ENCODE measurements at places on chromosomes 16 and 17.
A peak's percentile ranks its signal among the peaks of the same experiment; 100 is the strongest.

GRCh38 chr16:16868727-16869126 is 489.8 kb downstream of the NPIPA7 start:
- no peak for DNase-seq

GRCh38 chr16:79209308-79209707 is 391.2 kb downstream of the MAF start:
- DNase-seq = no peak

DNA sequence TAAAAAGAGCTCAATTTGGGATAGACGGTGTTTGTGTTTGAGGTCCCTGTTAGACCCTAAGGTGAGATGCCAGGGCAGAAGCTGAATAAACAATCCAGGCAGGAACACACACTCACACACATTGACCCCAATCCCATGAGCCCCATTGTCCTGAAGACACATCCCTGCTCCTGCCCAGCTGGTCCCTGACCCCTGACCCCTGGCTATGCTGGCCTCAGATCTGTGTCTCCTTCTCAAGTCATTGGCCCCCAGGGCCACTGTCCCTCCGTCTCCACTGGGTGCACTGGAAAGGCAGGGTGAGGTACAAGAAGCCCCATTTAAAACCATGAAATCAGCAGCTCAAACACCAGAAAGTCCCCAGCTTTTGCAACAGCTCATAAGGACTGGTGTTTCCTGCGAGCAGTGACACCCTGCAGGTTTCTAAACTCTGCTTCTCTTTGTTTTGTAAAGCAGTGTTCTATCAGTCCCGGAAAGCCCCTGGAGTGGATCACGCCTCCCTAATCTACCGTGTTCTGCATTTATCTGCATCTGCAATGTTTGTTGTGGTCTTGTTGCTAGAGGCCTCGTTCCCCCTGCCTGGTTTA is 18.0 kb upstream of the ASGR2 start:
- DNase-seq = peak; percentile 19

DNA sequence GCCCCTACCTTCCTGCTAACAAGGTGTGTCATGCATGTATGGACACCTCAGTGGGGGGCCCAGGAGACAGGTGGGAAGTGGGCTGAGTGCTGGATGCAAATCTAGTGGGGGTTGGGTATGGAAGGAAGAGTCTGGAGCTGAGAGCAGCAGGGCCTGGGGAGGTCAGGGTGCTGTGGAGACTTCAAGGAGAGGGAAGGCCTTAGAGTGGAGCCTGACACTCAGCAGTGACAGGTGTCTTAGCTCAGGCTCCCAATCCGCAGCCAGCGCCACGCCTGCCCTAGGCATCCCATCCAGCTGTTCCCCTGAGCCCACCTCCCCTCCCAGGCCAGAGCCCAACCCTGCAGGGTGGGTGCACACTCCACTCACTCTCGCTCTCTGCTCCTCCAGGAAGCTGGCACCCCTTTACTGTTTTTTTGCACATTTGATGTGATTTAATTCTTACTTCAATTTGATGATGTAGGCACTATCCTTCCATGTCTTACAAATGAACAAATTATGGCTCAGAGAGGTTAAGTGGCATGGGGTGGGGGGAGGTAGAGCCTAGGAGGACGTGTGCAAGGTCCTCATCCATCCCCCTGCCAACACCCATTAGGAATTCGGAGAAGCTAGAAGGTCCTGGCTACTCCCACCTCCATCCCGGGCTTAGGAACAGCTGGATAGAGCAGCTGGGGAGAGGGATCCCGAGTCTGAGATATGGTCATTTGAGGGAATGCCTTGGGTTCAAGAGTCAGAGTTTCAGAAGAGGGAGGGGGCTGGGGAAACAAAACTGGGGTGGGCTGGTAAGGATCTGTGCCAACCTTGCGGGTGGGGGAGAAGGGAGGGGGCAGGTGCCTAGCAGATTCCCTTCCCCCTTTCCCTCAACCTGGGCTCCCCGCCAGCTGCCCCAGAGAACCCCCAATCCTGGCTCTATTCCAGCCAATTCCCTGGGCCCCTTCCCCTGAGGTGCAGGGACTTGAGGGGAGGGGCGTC is 2.1 kb downstream of the FAM171A2 start:
- no peak for DNase-seq

DNA sequence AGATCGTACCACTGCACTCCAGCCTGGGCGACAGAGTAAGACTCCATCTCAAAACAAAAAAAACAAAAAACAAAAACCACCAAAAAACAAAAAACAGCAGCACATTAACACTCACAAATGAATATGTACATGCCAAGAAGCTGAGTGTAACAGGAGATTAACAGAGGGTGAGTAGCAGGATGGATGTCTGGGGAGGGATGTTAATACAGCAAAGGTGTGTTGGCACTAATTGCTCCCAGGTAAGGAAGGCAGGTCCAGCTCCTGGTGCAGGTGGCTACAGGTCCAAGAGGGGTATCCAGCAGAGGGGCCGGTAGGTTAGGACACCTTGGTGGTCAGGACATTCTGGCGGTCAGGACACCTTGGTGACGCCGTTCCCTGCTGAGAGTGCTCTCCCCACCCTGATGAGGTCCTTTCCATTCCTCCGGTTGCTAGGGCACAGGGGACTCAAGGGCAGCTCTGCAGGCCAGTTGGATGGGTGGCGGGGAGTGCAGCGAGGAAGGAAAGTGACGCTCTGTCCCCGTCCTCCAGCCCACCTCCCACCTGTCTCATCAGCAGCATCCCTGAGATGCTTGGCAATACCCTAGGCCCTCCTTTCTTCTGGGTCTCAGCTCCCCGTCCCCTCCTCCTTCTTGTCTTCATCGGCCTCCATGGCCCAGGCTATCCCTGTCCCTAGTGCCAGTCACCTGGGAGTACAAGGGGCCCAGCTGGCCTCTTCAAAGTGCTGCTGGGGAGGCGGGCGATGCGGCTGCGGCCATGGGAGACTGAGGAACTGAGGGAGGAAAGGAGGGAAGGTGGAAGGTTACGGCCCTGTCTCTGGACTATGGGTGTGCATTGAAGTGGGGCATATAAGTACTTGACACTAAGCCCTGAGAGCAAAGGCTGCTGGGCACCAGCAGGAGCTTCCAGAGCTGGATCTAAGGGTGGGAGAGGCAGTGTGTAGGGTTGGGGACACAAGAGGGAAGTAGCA is 10.7 kb upstream of the GFAP start:
- no peak for DNase-seq

GRCh38 chr17:52150935-52151334 is 7.6 kb downstream of the CA10 start:
- no peak for DNase-seq

DNA sequence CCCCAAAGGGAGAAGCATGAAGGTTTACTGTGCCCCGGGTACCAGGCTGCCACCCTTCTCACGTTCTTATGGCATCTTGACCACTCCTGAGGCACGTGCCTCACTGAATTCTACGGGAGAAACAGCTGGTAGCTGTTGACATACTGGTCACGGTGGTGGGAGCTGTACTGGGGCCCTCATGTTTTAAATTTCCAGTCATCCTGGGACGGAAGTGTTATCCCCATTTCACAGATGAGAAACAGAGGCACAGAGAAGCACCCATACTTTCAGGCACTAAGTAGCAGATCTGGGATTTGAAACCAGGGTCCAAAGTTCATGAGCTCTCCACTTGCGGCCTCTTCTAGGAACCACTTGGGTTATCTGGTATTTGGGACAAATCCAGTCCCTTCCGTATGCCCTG is 26.3 kb upstream of the DOC2B start:
- DNase-seq = no peak

- no peak for DNase-seq
Measured at GRCh38 chr17:62024866-62025265, 40.2 kb downstream of the MED13 start.

GRCh38 chr17:13016881-13017654 is 759 bp downstream of the ELAC2 start:
- DNase-seq = peak; percentile 10

DNA sequence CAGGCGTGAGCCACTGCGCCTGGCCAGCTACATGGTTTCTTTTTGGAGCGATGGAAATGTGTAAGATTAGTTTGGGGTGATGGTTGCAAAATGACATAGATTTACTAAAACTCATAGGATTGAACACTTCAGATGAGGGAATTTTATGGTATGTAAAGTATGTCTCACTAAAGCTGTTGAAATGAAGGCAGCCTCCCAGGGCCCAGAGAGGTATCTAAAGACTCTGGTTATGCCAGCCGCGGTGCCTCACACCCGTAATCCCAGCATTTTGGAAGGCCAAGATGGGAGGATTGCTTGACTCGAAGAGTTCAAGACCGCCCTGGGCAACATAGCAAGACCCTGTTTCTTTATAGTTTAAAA is 254.9 kb downstream of the PARN start:
- no peak for DNase-seq

DNA sequence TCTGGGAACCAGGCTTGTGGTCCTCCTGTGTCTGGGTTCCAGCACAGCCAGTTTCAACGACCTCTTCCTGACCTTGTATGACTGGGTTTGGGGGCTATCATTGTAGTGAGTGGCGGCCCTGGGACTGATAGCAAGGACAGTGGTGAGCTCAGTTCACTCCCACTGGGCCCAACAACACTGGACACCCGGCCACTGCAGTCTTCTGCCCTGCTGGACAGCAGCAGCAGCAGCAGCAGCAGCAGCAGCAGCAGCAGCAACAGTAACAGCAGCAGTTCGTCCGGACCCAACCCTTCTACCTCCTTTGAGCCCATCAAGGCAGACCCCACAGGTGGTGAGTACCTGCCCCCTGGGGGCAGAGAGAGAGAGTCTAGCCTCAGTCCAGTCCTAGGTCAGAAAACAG is 3.3 kb upstream of the ELMO3 start:
- DNase-seq = no peak

GRCh38 chr17:75502721-75503329 is 12.5 kb downstream of the CASKIN2 start:
- DNase-seq = no peak

- DNase-seq = no peak
Measured at GRCh38 chr17:41614098-41614497, 1.5 kb upstream of the KRT16 start.

GRCh38 chr17:16398270-16399267 is 16.8 kb upstream of the TRPV2 start:
- DNase-seq = no peak

DNA sequence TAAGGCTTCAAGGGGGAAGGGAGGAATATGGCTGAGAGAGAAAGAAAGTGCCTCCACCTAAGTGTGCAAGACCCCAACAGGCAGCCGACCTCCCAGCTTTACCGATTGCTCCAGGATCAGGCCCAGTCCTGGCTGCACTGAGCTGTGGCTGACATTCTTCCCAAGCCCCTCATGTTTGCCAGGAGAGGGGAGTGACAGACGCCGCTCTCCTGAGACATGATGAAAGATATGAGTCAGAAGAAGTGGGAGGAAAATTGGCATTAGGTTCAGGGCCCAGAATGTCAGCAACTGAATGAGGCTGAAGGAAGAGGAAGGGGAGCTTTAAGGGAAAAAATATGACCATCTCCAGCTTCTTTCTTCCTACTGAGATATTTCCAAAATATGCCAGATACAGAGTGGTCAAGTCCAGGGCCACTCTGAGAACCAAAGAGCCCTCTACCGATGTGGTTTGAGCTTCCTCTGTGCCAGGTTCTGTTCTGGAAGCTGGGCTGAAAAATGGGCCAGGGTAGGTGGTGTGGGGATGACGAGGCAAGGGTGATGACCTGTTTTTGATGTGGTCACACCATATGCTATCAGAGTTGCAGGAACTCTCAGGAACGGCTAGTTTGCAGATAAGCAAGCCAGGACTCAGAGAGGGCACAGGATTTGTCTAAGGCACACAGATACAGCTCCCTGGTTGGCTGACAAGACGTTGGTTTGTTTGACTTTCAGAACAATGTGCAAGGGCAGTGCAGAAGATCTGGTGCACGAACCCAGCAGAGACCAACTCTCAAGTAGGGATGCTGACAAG is 176.7 kb downstream of the SOX9 start:
- DNase-seq = no peak

GRCh38 chr16:4613636-4614570 is 785 bp downstream of the UBALD1 start:
- peak; percentile 41 for DNase-seq

DNA sequence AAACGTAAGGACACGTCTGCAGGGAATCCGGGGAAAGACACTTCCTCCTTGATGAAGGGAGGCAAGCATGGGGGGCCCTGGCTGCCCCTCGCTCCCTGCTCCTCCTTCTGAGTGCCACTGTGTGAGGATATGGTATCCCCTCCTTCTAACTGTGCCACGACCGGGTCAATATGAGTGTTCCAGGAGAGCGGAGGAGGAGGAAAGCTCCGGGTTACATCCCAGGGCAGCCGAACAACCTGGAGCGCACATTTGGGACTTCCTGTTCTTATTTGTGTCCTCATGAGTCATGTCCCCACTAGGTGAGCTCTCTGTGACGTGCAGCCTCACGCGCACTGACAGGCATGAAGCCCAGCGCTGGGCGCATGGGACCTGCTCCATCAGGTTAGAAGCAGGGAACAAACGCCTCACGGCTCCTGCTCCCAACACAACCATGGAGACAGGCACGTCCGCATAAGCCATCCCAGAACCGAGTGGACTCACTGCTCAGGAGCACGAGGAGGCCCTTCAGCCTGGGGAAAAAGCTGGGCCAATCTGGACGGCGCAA is 92.9 kb upstream of the DNAH17 start:
- no peak for DNase-seq

DNA sequence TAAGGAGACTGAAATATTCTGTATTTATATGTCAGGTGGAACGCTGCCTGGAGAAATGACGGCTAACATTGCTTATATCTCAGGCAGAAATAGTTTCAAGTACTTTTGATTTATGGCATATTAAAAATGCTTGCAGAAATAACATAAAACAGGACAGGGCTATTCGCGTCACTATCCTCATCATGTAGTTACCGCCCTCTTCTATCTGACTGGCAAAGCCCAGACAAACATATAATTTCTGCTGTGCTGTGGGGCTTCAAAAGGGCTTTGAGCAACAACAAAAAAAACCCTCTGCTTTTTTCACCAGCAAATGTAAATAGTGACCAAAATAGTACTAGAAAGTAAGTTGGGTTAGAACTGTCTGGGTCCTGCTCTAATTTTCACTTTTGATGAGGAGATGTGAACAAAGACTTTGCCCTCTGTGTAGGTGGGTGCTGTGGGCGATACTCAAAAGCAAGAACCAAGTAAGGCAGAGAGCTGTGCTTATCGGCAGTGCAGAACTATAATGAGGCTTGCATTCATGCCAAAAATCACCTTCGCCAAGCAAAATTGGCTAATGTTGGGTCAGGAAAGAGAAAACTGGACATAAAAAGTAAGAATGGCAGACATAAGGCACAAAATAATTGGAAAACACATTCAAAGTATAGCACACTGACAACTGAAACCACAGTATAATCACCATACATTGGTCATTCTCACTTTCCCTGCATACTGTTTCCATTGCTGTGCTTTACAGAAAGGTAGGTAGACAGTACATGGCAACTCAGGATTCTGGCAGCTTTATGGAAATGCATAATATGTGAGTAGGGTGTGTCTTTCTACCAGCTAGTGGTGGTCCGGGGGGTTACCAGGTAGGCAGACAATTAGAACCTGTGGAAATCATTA is 151.2 kb upstream of the AXIN2 start:
- DNase-seq = no peak

Measured in stimulated activated CD8-positive, alpha-beta memory T cell treated with anti-CD3 and anti-CD28 coated beads, Interleukin-15, amount 100 ng/mL, for 48 hours (primary cell).